SIG-M5 (cell line): ENCODE measurements at places on chromosomes 2 and 18.
A peak's percentile ranks its signal among the peaks of the same experiment; 100 is the strongest.

DNA sequence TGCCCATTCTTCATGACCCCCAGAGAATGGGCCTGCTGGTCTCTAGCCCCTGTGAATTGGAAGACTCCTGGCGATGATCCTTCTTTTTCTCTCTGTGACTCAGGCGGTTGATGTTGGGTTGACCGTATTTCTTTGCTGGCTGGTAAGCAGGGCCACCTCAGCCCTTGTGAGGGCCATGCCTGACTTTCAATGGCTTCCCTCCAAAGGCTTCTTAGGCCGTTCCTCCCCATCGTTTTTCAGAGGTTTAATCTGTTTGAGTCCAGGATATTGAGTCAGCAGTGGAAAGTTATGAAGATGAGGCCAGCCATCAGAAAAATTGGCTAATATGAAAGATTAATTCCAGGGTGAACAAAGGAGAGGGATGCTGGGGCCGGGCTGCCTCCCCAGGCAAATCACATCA is 13.6 kb downstream of the HPCAL1 start:
- no peak for DNase-seq

DNA sequence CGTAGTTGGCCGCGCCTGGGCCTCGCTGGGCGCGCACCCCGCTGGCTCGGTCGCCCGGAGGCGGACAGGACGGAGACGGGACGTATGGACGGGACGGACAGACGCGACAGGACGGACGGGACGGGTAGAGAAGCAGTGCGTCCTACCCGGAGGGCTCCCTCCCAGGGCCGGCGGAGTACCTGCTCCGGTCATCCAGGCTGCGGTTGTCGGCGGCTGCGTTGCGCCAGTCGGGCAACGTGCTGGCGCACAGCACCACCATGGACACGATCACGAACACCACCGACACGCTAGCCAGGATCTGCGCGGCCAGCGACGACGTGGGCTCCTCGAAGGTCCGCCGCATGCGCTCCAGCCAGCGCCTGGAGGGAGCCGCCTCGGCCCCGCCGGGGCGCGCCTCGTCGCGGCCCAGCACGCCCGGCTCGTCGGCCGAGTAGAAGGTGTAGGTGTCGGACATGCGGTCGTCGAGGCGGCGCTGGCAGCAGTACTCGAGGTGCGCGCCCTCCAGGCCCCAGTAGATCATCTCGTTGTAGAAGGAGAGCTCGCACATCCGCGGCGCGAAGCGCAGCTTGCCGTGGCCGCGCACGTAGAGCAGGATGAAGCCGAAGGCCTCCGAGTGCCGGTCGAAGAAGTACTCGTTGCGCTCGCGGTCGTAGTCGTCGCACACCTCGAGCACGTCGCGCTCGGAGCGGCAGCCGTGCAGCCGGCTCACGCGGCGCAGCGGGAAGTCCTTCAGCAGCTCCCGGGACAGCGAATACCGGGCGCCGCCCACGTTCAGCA is 903 bp downstream of the KCNG3 start:
- no peak for DNase-seq

DNA sequence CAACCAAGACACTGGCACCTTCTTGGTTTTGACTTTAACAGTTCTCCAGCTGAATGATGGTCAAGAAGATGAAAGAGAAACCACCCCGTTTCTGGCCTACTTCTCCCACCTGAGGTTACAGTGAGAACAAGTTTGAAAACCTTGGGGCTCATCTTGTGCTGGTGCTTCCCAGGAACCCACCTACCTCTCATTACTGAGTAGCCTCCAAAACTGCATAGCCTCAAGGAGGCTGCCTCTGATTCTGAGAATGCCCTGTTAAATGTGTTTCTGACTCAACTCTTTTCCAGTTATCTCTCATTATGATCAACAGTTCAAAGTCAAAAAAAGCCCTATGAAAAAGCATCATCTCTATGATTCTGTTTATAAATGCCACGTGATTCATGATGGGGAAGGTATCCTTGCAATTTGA is 121.9 kb downstream of the CACNB4 start:
- DNase-seq: no peak

GRCh38 chr18:79672490-79673276 is 6.9 kb upstream of the CTDP1 start:
- no peak for DNase-seq

DNA sequence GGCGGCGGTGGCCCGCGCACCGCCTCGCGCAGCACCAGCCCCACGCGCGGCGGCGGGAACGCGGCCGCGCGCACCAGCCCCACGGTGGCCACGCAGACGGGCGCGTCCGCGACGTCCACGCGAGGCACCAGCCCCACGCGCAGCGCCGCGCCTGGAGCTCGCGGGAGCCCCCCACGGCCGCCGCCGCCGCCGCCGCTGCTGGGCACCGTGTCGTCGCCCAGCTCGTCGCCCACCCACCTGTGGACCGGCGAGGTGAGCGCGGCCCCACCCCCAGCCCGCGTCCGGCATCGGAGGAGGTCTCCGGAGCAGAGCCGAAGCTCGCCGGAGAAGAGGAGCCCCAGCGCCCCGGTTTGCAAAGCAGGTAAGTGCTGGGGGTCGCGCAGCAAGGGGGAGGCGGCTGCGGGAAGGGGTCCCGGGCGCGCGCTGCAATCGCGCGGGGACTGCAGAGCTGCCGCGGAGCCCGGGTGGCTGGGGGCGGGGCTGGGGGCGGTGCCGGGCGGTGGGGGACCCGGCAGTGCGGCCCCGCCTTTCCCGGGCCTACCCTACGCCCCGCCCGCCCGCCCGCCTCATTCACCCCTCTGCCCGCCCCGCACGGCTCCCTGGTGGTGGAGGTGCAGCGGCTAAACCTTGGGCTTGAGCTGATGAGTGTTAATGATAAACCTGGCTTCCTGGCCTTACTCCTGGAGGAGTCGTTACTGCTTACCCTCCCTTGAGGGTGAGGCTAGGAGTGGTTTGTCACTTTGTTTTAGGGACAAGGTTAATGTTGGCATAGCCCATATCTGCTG is 851 bp downstream of the FAM117B start:
- no peak for DNase-seq

- no peak for DNase-seq
Observed at GRCh38 chr2:199850218-199850717, 724 bp downstream of the FTCDNL1 start.

DNA sequence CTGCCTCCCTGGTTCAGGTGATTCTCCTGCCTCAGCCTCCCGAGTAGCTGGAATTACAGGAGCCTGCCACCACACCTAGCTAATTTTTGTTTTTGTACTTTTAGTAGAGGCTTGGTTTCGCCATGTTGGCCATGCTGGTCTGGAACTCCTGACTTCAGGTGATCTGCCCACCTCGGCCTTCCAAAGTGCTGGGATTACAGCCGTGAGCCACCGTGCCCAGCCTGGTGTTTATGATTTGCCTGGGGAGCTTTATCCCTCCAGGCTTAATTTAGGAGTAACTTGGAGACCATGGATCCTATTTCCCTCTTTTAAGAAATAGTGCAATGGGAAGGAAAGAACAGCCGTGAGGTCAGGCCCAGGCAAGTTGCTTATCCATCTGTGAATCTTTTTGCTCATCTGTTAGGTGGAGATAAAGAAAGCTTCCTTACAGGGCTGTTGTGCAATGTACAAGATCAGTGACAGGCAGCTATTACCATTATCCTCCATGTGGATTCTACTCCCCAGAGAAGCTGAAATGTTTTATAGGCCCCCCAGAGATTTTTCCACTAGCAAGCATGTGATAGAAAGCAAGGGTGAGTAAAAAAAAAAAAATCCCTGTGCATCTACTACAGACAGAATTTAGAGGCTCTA is 104.9 kb upstream of the MGAT5 start:
- no peak for DNase-seq

DNA sequence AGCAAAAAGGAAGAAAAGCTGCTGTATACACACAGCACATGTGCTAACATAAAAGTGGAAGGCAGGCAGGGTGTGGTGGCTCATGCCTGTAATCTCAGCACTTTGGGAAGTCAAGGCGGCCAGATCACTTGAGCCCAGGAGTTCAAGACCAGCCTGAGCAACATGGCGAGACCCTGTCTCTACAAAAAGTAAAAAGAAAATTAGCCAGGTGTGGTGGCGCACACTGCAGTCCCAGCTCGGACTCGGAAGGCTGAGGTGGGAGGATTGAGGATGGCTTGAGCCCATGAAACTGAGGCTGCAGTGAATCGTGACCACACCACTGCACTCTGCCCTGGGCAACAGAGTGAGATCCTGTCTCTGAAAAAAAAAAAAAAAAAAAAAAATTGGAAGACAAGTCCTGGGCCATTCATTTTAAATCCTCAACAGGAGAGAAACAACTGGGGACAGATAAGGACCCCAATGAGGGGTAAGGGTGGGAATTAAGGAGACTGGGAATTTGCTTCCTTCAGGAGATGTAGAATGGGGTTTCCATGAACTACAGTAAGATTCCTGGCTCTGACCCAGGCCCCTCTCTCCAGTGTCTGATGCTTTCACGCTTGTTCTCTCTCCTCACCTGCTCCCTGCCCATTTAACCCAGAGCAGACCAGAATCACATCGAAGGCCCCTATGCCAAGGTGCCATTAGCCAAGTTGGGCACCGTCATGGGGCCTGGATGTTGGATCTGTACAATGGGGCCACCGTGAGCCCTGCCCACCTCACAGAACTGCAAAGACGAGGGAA is 29.6 kb downstream of the TNS1 start:
- no peak for DNase-seq

- DNase-seq: no peak
Observed at GRCh38 chr18:9066358-9066757, 36.1 kb upstream of the NDUFV2 start.

DNA sequence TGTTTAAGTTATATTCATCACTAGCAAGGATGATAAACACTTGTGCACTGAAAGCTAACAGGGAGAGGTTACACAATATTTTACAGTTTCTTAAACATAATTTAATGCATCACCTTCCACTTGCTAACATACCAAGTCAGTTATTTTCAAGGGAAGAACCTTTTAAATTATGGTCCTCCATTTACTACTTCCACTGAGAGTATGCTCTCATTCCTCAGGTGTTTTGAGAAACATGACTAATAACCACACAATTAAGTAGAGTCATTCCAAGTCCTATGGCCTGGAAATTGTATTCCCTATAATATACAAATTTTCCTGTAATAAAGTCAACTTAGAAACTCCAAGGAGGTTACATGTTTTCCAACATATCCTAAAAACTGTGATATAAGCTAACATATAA is 152.3 kb upstream of the STON1 start:
- no peak for DNase-seq

DNA sequence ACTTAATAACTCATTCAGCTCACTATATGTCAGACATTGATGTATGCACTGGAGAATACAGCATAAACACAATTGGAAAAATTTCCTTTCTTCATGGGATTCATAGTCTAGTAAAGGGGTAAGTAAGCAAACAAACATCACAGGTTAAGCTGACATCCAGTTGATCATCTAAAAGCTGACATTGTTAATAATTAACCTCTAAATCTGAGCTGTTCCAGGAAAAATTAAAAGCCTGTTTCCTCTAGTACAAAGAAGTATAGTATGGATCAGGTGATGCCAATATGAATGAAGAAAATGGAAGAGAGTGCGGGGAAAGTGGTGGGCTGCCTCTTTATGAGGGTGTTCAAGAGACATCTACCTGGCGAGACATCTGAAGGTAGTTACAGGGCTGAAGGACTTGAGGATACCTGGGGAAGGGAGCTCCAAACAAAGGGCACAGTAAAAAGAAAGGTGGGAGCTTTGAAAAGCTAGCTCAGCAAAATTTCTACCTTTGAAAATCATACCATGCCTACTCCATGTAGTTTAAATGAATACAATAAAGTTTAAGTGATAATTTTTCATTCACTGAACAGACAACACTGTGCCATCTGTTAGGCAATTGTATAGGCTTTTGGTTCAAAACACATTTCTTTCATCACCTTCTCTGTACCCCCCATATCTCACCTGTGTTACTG is 619.3 kb downstream of the TRIB2 start:
- DNase-seq: no peak

- DNase-seq: no peak
Observed at GRCh38 chr2:235678712-235679111, 184.9 kb downstream of the AGAP1 start.

- DNase-seq: peak; percentile 82
Observed at GRCh38 chr2:226800941-226801784, 1.5 kb upstream of the IRS1 start.

DNA sequence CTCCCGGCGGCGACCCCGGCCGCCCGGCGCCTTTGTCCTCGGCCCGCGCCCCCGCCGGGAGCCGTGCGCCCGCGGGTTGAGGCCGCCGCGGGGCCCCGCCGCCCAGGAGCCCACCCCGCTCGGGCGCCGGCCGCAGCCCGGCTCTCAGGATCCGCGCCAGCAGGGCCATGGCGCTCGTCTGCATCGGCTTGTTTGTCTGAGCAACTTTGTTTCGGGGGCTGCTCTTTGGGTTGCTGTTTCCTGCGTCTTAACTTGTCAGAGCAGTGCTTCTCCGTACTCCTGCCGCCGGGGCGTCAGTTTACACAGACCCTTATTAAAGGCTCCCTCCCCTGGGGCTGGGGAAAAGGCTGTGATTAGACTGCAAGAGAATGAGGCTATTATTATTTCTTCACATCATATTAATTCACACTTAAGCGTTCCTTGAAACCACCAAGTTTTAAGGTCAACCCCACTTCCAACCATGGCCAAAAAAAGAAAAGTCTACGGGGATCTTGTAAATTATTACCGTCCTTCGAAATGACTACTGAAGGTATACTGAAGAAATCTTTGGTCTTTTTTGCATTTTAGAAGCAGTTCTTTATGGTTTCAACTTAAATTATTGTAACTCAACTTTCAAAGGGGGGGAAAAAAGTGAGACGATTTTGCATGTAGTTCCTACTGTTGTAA is at the start of gene CYP27C1:
Gene CYP27C1, minus strand, starts transcription at position 198 of the 666 bp plus-strand sequence. Its CDS starts 29 bp downstream, at position 169.
- DNase-seq: no peak

GRCh38 chr2:101354420-101355311 is 32.6 kb downstream of the CREG2 start:
- no peak for DNase-seq

DNA sequence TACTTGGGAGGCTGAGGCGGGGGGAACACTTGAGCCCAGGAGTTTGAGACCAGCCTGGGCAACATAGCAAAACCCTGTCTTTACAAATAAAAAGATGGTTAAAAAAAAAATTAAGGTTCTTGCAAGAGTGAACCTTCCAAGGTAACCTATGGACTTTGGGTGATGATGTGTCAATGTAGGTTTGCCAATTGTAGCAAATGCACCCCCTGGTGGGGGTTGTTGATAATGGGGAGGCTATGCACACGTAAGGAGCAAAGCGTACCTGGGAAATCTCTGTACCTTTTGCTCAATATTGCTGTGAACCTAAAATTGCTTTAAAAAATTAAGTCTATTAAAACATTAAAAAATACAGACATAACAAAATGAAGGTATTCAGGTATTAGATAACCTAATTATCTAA is 70.4 kb downstream of the CWC22 start:
- DNase-seq: no peak

- peak; percentile 54 for DNase-seq
Observed at GRCh38 chr2:161177969-161178368, 17.7 kb downstream of the TANK start.

- no peak for DNase-seq
Observed at GRCh38 chr2:171514908-171515582, 7.2 kb upstream of the CYBRD1 start.
